ENCODE measurements at places on chromosomes 3 and 15.

- peaks cover 64% of the 10 kb centered on the region for H3K4me1 ChIP-seq
- H3K27ac ChIP-seq: peak overlapping the region; percentile 78
Measured at GRCh38 chr3:10253731-10254130, 5.5 kb downstream of the TATDN2 start.

DNA sequence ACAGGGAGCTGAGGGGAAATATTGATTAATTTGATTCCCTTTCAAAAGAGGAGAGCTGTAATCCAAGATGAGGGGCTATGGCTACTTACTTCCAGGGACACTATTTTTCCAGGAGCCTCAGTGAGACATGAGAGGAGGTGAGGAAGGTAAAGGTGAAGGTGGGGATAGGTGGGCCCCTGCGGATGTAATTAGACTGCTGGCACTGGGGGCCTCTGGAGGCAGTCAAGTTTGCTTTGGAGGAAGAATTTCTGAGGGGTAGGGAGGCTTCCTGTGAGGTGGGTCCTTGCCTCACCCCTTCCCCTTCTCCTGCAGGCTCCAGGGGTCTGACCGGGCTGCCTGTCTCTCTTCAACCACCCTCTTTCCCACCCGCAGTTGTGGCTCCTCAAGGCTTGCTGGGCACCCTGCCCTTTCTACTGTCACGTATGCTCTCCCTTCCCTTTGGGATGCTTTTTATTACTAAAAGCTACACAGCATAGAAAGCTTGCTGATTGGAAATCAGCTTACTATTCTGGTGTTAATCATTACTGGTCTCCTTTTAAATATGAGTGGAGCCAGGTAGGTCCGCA, 22.5 kb downstream of the GASK1A start:
- no peak for DNase-seq
- no peaks in the 10 kb centered on the region for H3K36me3 ChIP-seq
- peaks cover 26% of the 10 kb centered on the region for H3K27me3 ChIP-seq
- H3K4me3 ChIP-seq: no peak overlapping the region

DNA sequence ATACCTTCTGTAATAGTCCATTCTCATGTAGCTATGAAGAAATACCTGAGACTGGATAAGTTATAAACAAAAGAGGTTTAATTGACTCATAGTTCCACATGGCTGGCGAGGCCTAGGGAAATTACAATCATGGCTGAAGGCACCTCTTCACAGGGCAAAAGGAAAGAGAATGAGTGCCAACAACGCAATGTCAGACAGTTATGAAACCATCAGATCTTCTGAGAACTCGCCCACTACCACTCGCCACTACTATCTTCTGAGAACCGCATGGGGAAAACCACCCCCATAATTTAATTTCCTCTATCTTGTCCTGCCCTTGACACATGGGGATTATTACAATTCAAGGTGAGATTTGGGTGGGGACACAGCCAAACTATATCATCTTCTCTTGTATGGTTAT, 406.8 kb upstream of the CBLB start:
- no peak overlapping the region for H3K4me3 ChIP-seq
- H3K4me1 ChIP-seq: peaks cover 9% of the 10 kb centered on the region
- no peak for DNase-seq
- H3K36me3 ChIP-seq: no peaks in the 10 kb centered on the region

GRCh38 chr15:67190813-67191212, 63.6 kb downstream of the AAGAB start:
- H3K27me3 ChIP-seq: no peaks in the 10 kb centered on the region
- H3K4me3 ChIP-seq: no peak overlapping the region
- DNase-seq: no peak
- peaks cover 17% of the 10 kb centered on the region for H3K4me1 ChIP-seq

DNA sequence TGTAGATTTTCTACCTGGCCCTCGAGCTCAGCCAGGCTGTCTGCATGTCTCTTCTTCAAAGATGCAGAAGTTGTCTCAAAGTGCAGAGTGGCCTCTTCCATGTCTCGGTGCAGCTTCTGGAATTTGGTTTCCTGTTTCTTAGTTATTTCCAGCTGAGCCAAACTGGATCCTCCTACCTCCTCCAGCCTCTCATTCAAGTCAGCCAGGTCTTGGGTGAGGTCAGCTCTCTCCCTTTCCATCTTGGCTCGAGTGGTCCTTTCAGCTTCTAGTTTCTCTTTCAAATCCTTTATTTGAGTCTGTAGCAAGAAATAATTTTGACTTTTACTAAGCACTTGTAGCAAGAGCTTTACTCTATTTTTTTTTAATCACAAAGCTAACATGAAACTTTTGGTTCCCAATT, 81.8 kb downstream of the MYH15 start:
- H3K4me3 ChIP-seq: no peak overlapping the region
- no peak overlapping the region for H3K27ac ChIP-seq
- DNase-seq: no peak

DNA sequence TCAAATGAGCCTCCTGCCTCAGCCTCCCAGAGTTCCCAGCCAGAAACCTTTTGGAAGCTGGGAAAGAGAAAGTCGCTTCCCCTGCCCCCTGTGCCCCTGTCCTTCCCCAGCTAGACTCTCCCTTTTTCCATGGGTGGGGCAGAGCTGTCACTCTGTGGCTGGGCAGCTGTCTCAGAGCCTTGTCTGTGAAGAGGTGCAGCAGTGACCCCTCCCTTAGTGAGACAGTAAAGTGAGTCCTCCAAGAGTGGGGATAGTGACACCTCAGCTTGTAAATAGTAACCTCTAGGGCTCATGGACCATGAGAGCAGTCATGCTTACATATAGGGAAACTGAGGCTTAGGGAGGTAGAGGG, 76.3 kb downstream of the SMAD6 start:
- H3K27ac ChIP-seq: no peak overlapping the region
- DNase-seq: no peak
- no peaks in the 10 kb centered on the region for H3K4me1 ChIP-seq
- H3K27me3 ChIP-seq: peaks cover 11% of the 10 kb centered on the region
- H3K4me3 ChIP-seq: no peak overlapping the region

- H3K36me3 ChIP-seq: no peaks in the 10 kb centered on the region
- no peak for DNase-seq
- no peak overlapping the region for H3K4me3 ChIP-seq
- H3K27ac ChIP-seq: no peak overlapping the region
- peaks cover 6% of the 10 kb centered on the region for H3K27me3 ChIP-seq
Measured at GRCh38 chr15:96285305-96285704, 45.2 kb upstream of the NR2F2 start.

- peaks cover 49% of the 10 kb centered on the region for H3K36me3 ChIP-seq
- peak overlapping the region; percentile 2 for H3K27ac ChIP-seq
- no peak overlapping the region for H3K4me3 ChIP-seq
- DNase-seq: no peak
- no peaks in the 10 kb centered on the region for H3K27me3 ChIP-seq
Measured at GRCh38 chr3:30681649-30682211, 75.3 kb downstream of the TGFBR2 start.

- H3K36me3 ChIP-seq: no peaks in the 10 kb centered on the region
- DNase-seq: no peak
- H3K27ac ChIP-seq: peak overlapping the region; percentile 0
- H3K4me1 ChIP-seq: no peaks in the 10 kb centered on the region
- H3K27me3 ChIP-seq: no peaks in the 10 kb centered on the region
- H3K4me3 ChIP-seq: no peak overlapping the region
Measured at GRCh38 chr3:188662795-188663194, 508.8 kb downstream of the LPP start.

GRCh38 chr15:64763021-64763420, 12.4 kb downstream of the RBPMS2 start:
- peaks cover 4% of the 10 kb centered on the region for H3K4me1 ChIP-seq
- no peak for DNase-seq
- no peak overlapping the region for H3K4me3 ChIP-seq
- H3K27ac ChIP-seq: no peak overlapping the region
- no peaks in the 10 kb centered on the region for H3K36me3 ChIP-seq

GRCh38 chr15:91308199-91308598, 208.1 kb downstream of the SV2B start:
- no peak for DNase-seq
- H3K27ac ChIP-seq: no peak overlapping the region
- peaks cover 30% of the 10 kb centered on the region for H3K4me1 ChIP-seq
- H3K4me3 ChIP-seq: no peak overlapping the region

Data from effector memory CD8-positive, alpha-beta T cell (primary cell).